ENCODE measurements at places on chromosomes 16 and 17. TPM values are rescaled to one million over a fixed set of nuclear protein-coding genes. Genes with fewer than 3 reads are reported as not detected.

- DNase-seq = no peak
Measured at GRCh38 chr16:78291604-78292003, 192.2 kb downstream of the WWOX start.

DNA sequence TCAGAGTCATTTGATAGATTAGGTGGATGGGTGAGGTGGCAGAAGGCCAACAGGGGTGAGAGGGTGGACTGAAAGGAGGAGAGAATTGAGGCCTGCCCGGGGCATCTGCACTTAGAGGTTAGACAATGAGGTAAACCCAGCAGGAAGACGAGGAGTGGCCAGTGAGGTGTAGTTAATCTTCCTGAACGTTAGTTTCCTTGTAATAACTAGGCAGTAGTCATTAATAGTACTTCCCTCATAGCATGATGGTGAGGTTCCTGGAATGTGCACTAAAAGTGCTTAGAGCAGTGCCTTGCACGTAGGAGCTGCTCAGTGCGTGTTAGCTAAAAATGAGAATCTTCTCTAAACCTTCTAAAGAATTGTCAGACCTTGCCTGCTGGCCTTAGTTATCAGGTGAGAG lies 13.5 kb upstream of the KSR1 start:
- no peak for DNase-seq

DNA sequence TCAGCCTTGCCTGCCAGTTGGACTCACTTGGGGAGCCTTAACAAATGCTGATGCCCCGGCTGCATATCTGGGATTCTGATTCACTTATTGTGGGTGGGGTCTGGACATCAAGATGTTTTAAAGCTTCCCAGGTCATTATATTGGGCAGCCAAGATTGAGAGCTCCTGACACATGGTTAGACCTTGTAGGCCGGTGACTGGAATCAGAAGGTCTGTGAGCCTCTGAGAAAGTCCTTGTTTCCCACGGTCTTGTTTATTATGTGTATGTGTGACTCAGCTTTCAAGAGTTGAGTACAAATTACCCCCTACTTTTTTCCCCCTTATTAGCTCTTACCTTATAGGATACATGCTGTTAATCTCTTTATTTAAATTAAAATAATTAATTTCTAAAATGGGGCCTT lies 103.5 kb downstream of the ABCC1 start:
- DNase-seq = peak; percentile 50

- DNase-seq = no peak
Measured at GRCh38 chr17:44910231-44911106, 4.8 kb downstream of the GFAP start.

- DNase-seq = peak; percentile 28
Measured at GRCh38 chr16:56860226-56861020, 4.6 kb upstream of the SLC12A3 start.

DNA sequence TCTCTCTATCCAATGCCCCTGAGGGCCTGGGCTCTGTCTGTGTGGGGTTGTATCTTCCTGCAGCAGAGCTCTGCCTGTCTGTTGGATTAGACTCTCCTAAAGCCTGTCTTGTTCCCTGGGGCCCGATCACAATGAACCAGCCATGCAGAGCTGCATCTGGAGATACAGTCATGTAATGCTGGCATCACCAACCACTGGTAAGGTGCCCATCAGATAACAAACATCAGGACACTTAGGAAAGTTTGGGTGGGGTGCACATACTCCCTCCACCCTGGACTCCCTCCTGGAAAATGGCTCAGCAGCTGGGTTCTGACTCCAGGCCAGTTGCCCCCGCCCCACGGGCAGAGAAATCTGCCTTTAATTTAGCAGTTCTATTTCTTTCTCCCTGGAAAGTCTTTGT lies 61.3 kb upstream of the BRD7 start:
- DNase-seq = peak; percentile 10

- no peak for DNase-seq
Measured at GRCh38 chr17:50943575-50943933, 77.4 kb upstream of the TOB1 start.

GRCh38 chr16:17224350-17224749 lies 246.4 kb downstream of the XYLT1 start:
- no peak for DNase-seq

- no peak for DNase-seq
Measured at GRCh38 chr17:39916918-39917317, 1.5 kb downstream of the GSDMB start.

DNA sequence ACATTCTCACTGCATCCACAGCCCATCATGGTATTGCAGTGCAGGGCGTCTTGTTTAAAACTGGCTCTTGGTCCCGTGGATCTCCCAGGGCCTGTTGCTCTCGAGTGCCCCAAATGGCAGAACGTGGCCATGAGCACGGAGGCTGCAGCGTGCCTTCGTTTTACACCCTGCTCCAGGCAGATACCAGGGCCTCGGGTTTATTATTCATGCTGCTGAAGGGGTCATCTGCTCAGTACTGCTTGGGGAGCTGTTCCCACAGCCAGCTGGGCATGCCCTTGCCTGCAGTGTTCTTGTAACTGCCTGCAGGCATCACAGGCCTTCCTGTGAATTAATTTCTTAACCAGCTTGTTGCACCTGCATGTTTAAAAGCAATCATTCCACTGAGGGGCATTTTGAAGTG lies 129.7 kb upstream of the CHMP6 start:
- DNase-seq = no peak

GRCh38 chr17:4482338-4483011 lies 16.2 kb upstream of the SPNS2 start:
- DNase-seq = no peak

DNA sequence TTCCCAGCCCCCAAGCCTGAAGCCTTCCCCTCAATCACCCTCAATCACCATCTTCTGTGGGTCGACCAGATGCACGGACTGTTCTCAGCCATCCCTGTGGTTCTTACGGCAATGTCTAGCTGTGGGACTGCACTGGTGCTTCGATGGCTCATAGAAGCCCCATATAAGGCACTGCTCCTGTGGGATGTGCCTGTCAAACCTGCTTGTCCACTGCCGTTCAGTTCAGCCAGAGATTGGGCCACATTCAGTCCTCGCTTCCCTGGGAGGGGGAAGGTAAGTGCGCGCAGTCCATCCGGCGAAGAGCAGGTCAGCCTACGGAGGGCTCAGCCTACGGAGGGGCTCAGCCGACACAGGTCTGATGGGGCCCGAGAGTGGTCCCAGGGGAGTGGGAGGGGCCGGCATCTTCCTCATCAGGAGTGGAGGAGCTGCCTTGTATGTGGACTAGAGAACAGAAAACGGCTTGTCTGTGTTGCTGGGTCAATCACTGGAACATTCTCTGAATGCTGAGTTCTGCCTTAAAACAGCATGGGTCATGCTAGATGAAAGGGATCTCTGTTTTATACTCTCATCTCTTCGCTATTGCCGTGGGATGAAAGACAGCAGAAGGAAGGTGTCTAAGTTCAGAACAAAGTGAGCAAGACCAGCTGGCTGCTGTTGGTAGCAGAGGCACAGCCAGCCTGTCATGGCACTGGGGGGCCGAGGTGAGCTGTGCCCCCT lies at the start of gene CARD14:
CARD14 (plus strand) TSS at position 247 of the 717 bp plus-strand sequence. CDS start 11,409 bp downstream, outside the sequence.
- no peak for DNase-seq

- no peak for DNase-seq
Measured at GRCh38 chr17:4297351-4297750, 33.6 kb upstream of the ANKFY1 start.

DNA sequence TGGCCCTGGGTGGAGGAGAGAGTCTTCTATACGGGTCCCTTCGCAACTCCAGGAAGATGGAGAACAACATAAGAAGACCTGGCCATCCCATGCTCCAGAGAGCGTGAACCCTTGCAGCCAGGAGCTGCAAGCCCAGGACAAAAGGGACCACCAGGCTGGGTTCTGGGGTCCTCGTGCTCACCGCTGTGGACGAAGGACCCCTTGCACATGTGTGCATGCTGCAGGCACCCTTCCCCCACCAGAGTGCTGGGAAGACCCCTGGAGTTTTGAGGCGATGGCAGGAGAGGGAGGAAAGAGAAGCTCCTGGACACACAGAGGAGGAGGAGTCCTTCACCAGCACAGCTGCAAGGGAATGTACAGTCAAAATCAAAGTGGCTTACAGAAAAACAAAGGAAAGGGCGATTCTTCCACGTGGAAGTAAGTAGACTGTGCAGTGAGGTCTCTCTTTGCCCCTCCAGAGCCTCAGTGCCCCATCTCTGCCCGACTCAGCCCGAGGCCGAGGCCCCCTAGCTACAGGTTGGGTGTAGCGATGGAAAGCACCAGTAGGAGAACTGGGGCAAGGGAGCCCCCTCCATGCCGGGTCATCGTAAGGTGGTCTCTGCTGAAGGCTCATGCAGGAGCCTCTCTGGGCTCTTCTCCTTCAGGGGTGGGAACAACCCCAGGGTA lies 51.3 kb downstream of the PIMREG start:
- no peak for DNase-seq

SYCE1L gene
- not detected for total RNA-seq

KCTD19 gene
- total RNA-seq = 0.84 TPM

NOXO1 gene
- not detected for total RNA-seq

ALDH3A1 gene
- total RNA-seq = not detected

TSNAXIP1 gene
- total RNA-seq = 0.39 TPM

All from M059J (cell line).